ENCODE measurements at places on chromosomes 7 and 10.

DNA sequence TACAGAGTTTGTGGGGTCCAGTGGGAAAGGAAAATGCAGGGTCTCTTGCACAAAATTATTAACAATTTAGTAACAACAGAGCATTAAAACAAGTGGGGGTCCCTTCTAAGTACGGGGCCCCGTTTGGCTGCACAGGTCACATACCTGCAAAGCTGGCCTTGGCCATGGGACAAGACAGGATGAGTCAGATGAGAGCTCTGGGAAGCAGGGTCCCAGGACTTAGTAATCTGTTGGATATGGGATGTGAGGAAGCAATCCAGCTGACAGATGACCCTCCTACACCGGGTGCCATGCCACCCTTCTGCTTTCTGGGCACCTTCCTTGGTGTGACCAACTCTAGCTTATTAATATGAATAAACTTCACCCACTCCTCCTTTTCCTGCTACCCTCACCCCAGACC, 3.2 kb upstream of the DUSP5 start:
- no peak for DNase-seq

DNA sequence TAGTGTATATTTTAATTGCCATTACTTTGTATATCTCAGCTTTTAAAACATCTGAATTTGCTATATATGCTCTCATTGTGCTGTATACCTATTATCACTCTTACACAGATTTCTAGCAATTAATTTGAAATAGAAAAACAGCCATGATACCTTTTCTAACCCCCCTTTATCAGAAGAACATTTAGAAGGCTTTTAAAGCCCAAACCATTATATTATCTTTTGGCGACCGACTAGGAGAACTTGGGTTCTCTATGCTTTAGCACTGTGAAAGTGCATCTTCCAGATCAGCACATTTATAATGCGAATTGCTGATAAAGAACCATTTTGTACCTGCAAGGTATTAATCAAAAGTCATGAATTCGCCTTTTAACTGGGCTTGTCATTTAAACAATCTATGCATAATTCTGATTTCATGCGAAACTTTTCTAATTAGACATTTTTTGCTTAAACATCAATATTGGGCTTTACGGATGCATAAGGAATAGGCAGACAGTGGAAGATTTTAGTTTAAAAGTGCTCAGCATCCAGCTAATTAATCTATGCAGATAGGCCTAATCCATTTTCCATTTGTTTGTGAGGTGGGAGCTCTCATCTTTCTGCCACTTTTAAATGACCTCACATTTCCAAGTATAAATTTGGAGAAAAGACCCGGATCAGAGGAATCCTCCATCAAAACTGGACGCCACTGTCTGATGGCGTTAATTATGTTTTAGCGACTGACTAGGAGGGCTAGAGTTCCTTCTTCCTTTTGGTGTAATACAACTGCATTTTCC, 1.2 kb upstream of the MLLT10 start:
- no peak for DNase-seq

DNA sequence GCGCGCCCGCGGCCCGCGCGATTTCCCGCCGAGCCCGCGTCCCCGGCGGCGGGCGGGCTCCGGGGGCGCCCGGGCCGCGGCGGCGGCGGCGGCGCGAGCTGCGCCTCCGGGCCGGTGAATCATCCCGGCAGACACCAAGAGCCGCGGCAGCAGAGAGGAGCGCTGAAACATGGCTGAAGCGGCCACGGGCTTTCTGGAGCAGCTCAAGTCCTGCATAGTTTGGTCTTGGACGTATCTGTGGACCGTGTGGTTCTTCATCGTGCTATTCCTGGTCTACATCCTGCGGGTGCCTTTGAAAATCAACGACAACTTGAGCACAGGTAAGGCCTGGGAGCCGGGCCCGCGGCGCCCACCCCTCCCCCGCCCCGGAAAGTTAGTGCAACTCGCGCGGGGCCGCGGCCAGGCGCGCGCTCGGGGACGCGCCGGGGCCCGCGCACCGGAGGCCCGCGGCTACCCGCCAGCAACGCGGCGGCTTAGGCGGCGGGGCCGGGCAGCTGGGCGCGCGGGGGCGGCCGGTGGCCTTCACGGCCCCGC, at the start of gene ST7:
TSS of gene ST7 (plus strand) at position 130 of the 534 bp plus-strand sequence. CDS start at position 170, 40 bp downstream.
- DNase-seq: peak; percentile 61

- no peak for DNase-seq
Measured at GRCh38 chr7:46450886-46451285, 529.8 kb upstream of the IGFBP3 start.

- no peak for DNase-seq
Measured at GRCh38 chr7:95472581-95473161, 13.1 kb upstream of the ASB4 start.

- DNase-seq: no peak
Measured at GRCh38 chr10:52965938-52966401, 193.4 kb upstream of the MBL2 start.

DNA sequence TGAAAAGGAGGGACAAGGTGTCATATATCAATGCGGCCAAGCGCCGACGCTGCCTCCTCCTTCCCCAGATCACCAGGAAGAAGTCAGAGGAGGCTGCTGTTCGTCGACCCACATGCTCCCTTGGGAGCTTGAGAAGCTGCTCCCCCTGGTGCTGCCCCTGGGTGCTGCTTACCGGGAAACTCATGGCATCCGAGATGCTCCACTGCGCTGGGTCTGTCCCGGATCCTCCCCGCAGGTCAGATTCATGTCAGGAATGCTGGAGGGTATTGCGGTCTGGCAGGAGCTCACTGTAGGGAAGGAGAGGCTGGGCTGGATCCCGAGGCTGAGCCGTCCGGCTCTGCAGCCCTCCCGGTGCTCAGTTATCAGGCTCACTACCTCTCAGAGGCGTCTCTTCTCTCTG, 123.7 kb upstream of the FAM20C start:
- DNase-seq: no peak

DNA sequence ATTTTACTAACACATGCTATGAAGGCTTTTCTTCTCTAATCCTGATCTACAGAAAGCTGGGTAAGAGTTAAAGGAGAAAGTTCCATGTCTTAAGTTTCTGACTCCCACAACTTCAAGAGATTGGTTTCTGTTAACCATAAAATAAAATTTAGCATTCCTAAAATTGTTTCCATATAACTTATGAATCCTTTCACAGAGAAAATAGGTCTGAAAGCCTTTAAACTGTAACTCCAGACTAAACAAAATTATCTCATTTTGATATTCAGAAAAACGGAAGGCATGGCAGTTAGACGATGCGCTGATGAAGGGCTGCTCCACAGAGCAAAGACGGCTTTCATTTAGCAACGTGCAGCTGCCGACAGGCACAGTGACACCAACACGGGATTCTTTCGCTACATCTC, 133.3 kb downstream of the SLC25A13 start:
- DNase-seq: no peak

DNA sequence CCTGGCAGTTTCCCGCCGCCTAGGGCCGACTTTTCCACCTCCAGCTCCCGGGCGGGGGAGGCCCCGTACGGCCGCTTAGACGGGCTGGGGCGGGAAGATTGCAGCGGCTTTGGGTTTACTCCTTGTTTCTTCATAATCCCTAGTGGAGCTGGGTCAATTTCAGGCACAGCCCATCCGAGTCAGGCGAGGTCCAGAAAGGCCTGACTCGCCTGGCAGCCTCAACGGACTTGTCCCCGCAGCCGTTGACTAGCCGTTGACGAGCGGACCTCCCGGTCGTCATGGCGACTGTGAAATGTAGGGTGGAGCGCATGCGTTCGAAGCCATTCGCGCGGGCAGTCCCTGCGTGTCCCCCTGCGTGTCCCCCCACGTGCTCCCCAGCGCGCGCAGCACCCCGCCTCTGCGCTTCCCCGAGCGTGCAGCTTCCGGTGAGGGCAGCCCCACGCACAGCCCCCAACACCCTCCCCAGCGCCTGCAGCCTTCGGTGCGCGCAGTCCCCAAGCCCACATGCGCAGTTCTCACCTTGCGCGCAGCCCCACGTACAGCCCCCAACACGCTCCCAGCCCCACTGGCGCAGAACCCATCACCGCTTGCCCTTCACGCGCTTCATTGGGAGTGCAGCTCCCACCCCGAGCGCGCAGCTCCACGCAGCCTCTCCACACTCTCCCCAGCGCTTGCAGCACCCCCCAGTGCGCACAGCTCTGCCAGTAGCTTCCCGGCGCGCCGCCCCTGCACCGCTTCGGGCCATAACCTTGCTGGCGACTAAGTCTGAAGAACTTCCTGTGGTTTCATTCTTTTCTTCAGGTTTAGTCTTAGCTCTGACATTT, 67.8 kb downstream of the TBX20 start:
- no peak for DNase-seq

DNA sequence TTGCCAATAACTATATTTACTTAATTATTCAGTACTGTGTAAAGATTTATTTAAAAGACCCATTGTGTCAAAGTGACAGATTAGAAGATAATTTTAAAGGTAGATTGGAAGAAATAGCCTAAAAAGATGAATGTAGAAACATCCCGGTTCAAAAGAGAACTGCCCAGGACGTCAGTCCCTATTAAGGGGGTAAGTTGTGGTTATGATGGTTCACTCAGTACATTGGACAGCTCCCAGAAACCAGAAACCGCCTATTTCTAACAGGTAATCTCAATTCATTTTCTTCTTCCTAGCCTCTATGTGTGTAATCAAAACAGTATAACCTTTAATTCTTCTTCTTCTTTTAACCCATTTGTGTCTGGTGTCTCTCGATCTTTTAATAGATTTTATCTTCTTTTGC, 1.5 kb upstream of the FERD3L start:
- no peak for DNase-seq

DNA sequence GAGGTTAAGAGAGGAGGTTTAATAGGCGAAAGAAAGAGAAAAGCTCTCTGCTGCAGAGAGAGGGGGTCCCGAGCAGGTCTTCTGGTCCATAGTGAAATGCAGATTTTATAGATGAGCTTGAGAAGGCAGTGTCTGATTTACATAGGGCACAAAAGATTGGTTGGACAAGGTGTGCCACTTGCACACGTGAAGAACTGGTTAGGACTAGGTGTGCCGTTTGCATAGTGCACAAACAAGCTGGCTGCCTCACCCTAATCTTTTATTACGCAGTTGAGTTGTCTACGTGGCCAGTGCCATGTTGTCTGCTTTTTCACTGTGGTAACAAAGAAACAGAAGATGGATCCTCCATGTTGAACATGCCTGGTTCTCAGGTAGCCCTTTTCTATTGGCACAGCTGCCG, 82.6 kb downstream of the AMPH start:
- DNase-seq: no peak

GRCh38 chr7:131370523-131370968, 42.9 kb downstream of the MKLN1 start:
- DNase-seq: no peak

DNA sequence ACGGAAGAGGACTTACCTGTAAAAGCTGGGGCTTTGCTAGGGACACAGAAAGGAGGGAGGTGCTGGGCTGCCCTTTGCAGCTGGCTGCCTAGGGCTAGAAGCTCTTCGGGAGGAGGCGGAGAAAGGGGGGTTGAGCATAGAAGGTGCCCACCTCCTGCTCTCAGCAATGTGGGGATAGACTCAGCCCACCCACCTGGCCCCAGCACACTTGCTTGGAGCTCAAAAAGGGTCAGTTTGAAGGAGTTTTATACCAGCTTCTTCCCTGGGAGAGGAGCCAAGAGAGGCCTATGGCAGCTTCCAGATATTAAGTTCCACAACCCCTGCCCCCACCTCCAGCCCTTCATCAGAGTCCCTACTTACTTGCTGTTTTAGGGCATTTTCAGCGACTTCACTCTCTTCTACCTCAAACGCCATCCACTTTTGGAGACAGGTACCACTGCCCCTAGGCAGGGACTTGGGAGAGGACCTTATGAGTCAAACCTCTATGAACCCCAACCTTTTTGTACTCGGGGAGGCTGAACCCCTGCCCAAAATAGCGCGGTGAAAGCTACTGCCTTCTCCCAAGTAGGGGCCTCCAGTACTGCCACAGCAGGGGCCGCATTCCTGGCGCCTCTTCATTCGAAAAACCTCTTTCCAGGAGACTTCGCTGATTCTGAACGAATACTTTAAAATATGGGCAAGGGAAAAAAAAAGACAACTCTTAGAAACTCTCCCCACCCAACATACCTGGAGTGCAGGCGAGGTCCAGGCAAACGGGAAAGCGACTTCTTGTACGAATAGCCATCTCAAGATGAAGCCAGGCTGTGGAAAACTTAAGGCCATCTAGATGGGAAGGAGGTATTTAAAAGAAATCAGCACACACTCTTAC, 1.2 kb upstream of the EVX1 start:
- no peak for DNase-seq

DNA sequence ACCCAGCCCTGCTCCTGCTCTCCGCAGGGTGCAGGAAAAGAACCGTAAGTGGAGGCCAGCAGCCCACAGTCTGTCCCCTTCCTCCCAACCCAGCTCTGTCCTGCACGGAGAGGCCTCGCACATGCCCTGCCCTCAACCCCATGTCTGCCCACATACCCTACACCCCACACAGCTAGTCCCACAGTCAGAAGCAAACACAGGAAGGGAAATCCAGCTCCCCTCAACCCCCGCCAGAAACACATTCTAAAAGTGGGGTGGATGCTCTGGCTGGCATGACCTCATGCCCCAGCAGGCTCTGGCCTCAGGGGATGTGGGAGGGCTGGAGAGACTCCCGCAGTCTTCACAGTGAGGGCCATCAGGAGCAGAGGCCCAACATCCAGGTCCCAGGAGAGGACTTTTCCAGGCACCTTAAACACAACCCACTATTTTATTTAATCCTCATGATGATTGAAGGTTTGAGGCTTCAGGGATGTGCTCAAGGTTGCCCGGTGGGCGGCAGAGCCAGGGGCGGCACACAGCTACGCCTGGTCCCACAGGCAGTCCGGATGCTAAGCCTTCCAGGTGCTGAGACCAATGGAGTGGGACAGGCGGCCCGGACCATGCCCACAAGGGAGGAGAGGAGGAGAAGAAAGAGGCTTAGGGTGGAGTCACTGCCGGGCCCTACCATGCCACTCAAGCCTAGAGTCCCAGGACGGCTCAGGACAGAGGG, 29.9 kb downstream of the CALML5 start:
- no peak for DNase-seq

- no peak for DNase-seq
Measured at GRCh38 chr7:140247559-140247958, 70.8 kb upstream of the KDM7A start.

DNA sequence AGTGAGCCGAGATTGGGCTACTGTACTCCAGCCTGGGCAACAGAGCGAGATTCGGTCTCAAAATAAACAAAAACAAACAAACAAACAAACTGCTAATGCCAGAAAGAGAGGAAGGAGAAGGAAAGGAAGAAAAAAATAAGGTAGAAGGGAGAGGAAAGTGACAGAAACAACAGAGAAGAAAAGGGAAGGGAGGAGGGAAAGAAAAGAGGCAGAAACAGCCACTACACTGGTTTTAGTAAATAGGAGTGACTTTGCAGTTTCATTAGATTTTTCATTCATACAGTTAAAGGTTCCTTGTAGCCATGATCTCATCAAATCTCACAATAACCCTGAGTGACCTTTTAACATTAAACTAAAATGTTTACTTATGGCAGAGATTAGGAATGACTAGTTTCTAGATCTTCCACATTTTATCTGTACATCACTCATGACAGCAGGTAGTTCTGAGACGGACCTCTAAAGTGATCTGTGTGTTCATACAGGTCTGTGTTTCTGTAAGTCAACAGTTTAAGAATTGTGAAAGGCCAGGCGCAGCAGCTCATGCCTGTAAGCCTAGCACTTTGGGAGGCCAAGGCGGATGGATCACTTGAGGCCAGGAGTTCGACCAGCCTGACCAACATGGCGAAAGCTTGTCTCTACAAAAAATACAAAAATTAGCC, 191.3 kb upstream of the KLF14 start:
- DNase-seq: no peak

- no peak for DNase-seq
Measured at GRCh38 chr10:66637273-66638036, 288.4 kb upstream of the LRRTM3 start.

GRCh38 chr10:33192190-33192589, 142.3 kb downstream of the NRP1 start:
- DNase-seq: no peak

All from stimulated activated CD4-positive, alpha-beta T cell treated with anti-CD3 and anti-CD28 coated beads, Interleukin-2, amount 100 ng/mL, for 4 hours (primary cell).